Foreskin melanocyte (primary cell): ENCODE measurements at places on chromosomes 4 and X.

GRCh38 chr4:42778349-42778748, 114.2 kb upstream of the GRXCR1 start:
- no peak for DNase-seq

GRCh38 chrX:154749856-154750255, 1.0 kb downstream of the GAB3 start:
- DNase-seq: no peak

DNA sequence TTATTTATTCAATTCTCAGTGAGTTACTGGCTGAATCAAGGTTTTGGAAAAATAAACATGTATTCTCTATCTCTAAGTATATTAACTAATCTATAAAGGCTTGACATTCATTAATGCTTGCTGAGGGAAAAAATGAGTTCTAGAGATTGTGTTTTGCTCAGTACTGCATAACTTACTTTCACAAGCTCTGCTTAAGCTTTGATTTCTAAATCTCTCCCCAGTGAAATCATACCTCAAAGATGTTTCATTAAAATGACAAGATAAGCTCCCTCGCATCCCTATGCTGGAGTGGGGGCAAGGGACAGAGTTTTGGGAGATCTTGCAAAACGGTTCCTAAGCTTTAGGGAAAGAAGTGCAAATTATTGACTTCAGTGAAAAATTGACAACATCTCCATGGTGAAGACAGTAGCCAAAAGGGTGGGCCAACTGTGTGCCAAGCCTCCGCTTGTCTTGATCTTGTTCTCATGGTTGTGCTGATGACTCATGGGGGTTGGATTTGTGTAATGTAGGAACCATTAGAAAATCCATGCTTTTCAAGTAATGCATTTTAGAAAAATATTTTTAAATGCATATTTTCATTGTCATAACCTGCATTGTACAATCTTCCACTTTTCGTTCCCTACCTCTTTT, 521.4 kb downstream of the RPA4 start:
- DNase-seq: no peak

DNA sequence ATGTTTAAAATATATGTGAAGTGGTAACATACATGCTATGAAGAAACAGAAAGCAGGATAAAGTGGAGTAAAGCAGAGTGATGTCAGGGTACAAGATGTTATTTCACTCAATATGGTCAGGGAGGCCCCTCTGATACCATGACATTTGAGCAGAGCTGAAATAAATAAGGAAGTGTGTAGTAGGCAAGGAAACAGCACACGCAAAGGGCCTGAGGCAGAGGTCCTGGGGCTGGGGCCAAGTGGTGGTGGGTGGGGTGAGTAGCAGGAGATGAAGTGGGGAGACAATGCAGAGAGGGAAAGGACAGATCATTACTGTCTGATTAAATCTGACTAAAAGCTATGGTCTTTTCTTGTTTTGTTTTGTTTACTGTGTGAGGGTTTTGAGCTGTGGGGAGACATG, 61.1 kb downstream of the FAM13A start:
- DNase-seq: peak; percentile 5

GRCh38 chr4:68209003-68209402, 36.5 kb downstream of the TMPRSS11B start:
- no peak for DNase-seq

DNA sequence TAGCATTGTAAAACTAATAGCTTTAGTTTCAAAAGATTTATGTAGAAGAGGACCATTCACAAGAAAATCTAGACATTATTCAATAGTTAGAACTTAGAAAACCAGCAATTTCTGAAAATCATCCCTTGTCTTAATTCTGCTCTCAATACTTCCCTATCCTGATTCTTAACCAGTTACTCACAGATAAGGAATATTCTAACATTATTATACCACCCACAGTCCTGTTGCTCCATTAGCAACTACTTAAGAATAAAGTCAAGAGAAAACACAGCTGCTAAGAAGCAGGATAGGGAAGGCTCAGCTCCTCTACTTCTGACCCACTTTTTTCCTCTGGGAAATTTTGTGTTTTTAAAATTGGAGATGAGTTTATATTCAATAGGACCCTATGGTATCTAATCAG, 47.7 kb downstream of the PHKA1 start:
- no peak for DNase-seq

DNA sequence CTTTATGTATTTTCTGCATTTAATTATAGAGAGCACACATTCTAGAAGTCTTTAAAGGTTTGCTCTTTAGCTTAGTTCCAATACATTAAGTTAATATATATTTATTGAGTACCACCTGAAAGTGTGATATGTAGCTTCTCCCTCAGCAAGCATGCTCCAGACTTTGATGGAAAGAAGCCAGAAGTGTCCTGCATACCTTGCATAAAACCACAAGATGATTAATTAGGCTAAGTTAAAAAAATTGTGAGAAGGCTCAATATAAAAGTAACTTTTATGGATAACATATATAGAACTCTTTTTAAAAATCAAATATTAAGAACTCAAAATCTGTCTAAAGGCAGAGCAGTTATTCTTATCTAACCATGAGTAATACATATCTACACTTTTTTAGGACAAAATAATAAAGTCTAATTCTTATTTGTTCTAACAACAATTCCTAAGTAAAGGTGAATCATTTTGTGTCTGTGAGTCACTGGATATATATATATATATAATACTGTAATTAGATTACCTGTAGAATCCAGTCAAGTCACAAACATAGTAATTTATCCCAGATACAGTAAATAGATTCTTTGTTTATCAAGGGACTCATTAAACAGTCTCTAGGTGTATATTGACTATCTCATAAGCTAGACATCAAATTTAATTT, 51.2 kb downstream of the INTS12 start:
- DNase-seq: no peak

DNA sequence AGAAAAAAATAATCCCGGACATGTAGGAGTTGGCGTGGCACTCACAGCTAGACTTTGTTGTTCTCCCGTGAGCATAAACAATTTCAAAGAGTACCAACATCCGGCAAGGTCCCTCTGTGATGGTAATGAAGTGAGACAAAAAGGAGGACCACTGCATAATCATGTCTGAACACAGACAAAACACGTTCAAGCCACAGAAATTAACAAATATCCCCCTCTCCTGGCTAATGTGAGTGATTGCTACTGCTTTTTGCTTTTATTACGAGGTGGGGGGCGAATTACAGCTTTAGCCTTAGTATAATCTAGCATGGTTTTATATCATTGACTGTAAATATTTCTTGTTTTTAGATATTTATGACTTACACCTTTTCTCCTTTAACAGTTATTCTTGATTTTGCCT, 118.5 kb downstream of the PLS3 start:
- no peak for DNase-seq

GRCh38 chr4:157372567-157372966, 152.0 kb downstream of the GRIA2 start:
- no peak for DNase-seq

- no peak for DNase-seq
Measured at GRCh38 chr4:15104825-15105224, 102.5 kb downstream of the CPEB2 start.

DNA sequence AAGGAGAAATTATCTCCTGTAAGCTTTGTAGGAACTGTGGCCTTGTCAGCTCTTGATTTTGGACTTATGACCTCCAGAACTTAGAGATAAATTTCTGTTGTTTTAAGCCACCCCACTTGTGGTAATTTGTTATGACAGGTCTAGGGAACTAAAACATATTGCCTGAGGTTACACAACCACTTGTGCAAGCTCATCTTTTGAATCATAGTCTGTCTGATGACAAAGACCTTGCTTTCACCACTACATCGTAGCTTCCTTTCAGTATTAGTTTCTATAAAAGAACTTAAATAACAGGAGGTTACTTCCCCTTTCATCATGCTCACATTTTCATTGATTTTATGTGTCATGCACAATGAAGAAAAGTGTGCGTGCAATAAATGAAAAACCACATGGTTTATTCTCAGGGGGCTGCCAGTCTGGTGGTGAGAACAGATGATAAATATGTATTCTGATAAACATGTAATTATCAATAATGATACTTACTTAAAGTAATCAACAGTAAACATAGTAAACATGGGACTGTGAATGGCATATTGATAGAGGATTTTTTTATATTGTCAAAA, 690.0 kb upstream of the HS3ST1 start:
- no peak for DNase-seq

DNA sequence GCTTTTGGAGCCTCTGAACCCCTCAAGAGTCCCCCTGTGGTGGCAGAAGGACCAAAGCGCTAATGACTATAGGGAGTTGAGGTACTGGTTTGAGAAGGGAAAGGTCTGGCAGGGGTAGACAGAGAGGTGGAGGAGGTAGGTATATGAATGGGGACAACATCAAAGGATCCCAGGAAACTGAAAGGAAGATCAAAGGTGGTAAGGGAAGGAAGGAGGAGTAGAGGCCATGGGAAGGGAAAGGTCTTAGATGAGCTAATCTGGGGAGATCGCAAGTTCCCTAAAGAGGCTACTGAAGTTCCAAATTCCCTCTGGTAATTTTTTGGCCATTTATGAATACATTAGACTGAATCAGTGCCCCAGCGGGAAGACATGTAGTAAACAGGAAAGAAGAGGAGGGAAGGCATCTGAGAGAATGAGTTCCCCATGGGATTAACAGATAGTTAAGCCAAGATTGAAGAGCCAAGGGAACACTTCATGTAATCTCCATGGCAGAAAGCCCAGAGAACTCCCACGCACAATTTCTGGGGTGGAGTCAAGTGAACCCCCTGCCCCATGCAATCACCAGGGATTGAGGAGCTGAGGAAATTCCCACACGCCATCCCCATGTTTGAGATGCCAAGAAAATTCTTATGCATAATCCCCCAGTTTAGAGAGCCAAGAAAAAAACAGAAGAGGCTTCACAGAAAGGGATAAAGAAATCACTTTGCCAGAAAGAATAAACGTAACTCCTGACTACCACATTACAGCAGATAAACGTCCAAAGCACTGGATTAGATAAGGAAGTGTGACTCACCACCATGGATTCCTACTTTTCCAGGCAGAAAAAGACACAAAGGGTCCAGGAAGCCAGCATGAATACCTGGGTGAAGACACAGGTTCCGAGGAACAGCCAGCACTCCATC, 25.8 kb downstream of the ZNF630 start:
- no peak for DNase-seq

- no peak for DNase-seq
Measured at GRCh38 chr4:2287594-2287915, 25.6 kb upstream of the MXD4 start.

DNA sequence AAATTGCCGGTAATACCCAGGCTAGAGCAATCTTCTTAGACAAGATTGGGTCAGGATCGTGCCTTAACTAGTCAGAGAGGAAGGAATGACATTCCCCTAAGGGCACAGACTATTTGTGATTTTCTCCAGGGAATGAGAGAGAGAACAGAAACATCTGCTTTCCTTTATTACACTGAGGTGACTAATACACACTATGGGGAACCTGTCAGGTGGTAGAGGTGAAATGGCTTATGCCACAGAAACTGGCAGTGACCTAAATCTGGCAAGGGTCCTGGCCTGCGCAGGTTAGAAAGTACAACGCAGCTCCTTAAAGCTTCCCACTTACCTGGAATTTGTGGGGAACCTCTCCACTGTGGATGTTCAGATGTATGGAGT, 16.6 kb upstream of the HPGD start:
- DNase-seq: no peak

- DNase-seq: no peak
Measured at GRCh38 chrX:101676571-101676970, 16.9 kb upstream of the ARMCX2 start.

DNA sequence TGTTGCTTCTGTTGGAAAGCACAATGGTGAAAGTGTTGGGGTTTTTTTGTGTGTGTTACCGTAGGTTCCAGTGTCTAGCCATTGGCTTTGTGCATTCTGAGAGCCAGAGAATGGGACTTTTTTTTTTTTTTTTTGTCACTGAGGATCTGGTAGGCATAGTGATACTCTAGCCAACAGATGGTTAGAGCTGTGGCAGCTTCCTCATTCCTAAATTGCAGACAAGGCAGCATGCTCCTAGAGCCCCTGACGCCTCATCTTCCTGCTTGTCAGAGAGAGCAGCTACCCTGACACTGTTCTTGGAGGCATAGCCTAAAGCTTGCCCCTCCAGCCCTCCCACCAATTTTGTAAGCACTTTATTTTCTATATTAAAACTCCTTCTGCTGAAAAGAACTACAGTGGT, 27.0 kb downstream of the ARHGEF9 start:
- DNase-seq: no peak

- DNase-seq: no peak
Measured at GRCh38 chrX:153405426-153405825, 4.3 kb upstream of the PNMA6E start.

- no peak for DNase-seq
Measured at GRCh38 chr4:13580036-13580435, 35.7 kb upstream of the NKX3-2 start.

GRCh38 chr4:47215759-47216158, 184.4 kb downstream of the GABRB1 start:
- no peak for DNase-seq

GRCh38 chr4:143700046-143700415, 444 bp downstream of the FREM3 start:
- DNase-seq: no peak

DNA sequence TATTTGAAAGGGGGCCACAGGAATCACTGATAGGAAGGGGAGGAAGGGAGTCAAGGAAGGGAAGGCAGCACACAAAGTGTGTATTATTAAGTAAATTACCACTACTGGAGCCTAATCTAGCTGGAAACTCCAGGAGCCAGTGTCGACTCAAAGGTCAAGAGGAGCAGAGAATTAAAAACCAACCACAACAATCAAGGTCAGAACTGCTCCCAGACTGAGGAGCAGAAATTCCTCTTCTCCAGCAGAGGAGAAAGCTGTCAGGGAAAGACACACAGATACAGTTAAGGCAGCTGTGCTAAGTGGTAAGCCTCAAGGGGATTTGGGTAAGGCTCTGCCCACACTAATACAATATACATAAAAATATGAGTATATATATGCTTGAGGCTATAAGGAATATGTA, 87.5 kb upstream of the PTPN13 start:
- DNase-seq: no peak

DNA sequence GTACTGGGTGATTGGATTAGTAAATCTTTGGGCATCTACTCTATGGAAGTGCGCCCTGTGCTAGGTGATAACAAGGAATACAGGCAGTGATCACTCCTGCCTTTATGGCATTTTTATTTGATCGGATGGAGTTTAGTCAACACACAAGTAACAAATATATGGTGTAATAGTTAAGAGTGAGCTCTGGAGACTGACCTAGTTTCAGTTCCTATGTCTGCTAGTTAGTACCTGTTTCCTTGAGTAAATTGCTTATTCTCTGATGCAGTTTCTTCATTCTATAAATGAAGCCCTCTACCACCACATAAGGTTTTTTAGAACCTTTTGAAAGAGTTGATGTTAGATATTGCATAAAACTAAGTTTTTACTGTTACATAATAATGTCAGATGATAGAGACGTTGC, 134.6 kb downstream of the KDM6A start:
- DNase-seq: no peak

DNA sequence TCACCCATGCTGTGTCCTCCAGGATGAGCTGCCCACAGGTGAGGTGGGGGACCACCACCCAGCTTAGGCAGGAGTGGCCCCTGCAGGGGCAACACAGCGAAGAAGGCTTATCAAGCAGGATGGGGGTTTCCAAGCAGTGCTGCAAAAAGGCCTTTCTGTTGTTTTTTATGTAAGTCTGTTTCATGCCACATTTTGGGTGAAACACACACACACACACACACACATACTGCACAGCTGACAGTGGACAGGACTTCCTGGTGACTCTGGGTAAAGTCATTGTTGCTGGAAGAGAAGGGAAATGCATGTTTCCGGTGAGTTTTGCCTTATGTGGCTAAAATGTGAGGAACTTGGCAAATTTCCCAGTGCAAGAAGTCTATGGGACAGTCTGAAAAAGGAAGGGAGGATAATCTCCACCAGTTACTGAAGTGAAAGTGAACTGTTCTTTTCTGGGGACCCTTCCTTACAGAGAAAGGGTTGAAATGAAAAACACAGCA, 119.2 kb downstream of the IRF2 start:
- peak; percentile 92 for DNase-seq
